ENCODE measurements at places on chromosomes 7 and 10.

DNA sequence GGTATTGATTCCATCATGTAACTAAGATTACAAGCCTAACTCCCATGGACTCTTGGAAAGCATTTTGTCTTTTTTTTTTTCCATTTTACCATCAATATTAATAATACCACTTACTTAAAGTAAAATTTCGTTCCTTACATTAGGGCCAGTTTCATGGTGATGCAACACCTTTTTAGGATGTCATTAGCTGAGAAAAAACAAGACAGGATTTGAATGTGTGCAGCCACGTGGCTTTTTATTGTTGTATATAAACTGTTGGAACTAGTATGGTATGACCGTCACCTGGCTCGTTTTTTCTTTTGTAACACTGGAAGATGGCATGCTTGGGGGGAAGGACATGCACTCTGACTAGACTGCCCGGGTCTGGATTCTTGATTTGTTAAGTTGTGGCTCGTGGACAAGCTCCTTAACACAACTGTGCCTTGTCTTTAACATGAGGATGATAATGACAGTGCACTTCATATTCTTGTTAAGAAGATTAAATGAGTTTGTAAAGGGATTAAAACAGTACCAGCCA, 42.1 kb downstream of the ARHGAP21 start:
- ATAC-seq, result no peak

- no peak for ATAC-seq
Measured at GRCh38 chr7:100380196-100380595, 6.9 kb downstream of the PILRA start.

GRCh38 chr7:156001496-156002260, 189.4 kb upstream of the SHH start:
- no peak for ATAC-seq

GRCh38 chr10:130459851-130460490, 323.8 kb downstream of the GLRX3 start:
- ATAC-seq, result no peak

GRCh38 chr10:97640868-97641811, 669 bp downstream of the PI4K2A start:
- peak; percentile 20 for ATAC-seq

DNA sequence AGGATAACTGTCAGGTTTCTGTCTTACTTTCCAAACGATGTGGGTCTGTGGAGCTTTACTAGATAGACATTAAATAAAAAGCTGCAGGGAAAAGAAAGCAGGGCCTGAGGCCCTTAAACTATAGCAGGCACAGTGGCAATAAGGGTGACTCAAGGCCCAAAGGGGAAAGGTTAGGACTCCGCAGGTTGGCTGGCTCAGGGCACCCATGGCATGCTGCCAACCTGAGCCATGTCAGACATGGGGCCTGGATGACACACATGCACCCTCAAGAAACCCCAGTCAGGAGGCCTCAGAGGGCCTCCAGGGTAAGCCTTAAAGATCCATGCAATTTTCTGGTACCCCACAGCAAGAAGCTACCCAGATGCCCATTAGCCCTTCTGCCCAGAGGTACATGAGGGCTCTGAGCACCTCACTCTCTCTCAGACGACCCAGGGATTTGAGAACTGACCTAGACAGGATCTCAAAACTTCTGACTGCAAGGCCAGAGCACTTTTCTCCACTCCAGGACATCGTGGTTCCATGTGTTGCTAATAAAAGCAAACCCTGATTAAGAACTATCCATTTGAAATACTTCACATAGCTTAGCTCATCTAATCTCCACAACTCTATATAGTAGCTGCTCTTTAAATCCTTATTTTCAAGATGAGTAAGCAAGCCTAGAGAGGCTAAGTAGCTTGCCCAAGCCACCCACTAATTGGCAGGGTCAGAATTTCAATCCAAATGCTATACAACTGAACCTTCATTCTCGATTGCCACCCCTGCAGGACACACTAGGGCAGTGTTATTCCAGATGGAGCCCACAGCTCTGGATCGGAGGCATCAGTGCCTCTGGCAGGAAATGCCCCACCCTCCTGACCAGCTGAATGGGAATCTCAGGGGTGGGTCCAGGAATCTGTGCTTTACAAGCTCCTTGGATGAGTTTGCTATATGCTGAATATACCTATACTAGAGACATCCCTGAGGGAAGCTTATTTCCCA, 132.5 kb upstream of the EFCAB10 start:
- ATAC-seq, result peak; percentile 30

DNA sequence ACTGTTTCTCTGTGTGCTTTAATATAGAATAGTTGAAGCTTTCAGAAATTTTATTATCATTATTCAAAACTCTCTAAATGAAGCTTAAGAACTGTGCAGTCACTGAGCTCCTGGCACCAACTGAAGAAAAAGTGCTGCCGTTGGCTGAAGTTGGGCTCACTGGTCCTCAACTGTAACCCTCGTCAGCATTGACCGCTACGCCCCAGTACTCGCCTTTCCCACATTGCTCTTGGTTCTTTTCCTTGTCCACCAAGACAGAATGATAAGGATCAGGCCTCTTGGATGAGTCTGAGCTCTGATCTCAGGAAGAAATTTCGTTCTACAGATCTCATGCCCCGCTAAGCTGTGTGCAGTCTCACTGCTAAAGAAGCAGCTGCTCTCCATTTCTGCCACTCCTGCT, 7.9 kb upstream of the TAF3 start:
- no peak for ATAC-seq

GRCh38 chr10:86244297-86245014, 122.1 kb downstream of the GRID1 start:
- ATAC-seq, result no peak

DNA sequence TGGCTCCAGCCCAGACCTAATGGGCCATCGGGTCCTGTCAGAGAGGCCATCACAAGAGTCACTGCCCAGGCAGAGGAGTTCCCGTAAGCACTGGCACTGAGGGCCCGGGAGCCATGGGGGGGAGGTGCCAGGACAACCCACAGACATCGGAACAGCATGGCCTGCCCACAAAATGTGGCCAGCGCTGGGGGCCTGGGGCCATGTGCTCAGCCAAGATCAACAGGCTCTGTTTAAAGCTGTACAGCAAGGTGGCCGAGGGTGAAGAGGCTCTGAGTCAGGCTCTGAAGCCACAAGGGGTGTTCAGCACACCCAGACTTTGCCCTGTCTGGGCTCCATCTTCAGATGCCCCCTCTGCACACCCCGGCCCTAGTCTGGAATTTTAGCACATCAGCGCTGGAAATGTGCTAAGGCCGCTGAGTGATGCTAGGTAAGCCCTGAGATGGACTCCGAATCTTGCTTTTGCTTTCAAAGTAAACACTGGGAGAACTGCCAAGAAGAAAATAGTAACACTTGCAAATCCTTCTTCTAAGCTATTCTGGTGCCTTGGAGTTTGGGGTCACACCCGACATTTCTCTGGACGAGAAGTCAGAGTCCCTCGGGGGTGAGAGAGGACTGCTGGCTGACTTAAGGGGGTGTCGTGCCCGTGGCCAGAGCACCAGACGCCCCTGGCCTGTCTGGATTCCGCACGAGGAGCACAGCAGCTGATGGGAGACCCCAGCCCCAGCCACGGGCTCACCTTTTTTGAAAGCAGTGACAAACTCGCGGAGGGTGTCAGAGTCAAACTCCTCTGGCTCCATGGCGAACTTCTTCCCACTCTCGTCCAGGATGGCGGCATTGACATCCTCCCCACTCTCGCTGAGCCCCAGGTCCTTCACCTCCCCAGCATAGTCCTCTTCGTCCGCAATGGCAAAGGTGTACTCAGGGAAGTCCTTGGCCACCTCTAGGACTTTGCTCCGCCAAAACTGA, 23.6 kb downstream of the PDIA4 start:
- ATAC-seq, result no peak

GRCh38 chr10:28089467-28089866, 90.6 kb upstream of the ODAD2 start:
- peak; percentile 19 for ATAC-seq

DNA sequence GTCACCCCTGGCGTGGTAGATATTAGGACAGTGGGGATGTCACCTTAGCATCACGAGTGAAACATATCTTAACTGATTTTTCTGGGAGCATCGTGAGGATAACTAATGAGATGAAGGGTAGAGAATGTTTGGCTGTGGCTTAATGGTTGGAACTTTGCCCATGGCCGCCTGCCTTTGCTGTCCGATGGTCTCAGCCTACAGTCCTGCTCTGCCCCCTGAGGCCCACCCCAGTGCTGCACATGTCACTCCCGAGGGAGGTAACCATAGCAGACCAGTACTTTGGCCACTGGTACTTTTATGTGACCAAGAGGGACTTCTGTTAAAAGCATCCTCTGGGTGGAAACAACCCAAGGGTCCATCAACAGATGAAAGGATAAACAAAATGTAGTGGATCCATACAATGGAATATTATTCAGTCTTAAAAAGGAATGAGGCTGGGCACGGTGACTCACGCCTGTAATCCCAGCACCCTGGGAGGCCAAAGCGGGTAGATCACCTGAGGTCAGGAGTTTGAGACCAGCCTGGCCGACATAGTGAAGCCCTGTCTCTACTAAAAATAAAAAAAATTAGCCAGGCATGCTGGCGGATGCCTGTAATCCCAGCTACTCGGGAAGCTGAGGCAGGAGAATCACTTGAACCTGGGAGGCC, 58.4 kb downstream of the TACR2 start:
- ATAC-seq, result no peak

GRCh38 chr7:5656233-5656632, 125.2 kb downstream of the RNF216 start:
- no peak for ATAC-seq

- ATAC-seq, result no peak
Measured at GRCh38 chr10:101164020-101164419, 32.9 kb downstream of the TLX1 start.

- ATAC-seq, result no peak
Measured at GRCh38 chr10:131162866-131163843, 148.4 kb downstream of the TCERG1L start.

DNA sequence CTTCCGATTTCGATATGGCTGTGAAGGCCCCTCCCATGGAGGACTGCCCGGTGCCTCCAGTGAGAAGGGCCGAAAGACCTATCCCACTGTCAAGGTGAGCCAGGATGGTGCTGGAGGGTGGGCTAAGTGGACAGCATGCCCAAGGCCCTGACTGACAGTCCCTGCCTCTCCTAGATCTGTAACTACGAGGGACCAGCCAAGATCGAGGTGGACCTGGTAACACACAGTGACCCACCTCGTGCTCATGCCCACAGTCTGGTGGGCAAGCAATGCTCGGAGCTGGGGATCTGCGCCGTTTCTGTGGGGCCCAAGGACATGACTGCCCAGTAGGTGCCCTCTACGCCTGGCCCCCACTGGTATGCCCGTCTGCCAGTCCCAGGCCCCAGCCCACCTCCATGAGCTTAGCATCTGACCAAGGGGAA, 1.2 kb downstream of the NFKB2 start:
- ATAC-seq, result no peak

DNA sequence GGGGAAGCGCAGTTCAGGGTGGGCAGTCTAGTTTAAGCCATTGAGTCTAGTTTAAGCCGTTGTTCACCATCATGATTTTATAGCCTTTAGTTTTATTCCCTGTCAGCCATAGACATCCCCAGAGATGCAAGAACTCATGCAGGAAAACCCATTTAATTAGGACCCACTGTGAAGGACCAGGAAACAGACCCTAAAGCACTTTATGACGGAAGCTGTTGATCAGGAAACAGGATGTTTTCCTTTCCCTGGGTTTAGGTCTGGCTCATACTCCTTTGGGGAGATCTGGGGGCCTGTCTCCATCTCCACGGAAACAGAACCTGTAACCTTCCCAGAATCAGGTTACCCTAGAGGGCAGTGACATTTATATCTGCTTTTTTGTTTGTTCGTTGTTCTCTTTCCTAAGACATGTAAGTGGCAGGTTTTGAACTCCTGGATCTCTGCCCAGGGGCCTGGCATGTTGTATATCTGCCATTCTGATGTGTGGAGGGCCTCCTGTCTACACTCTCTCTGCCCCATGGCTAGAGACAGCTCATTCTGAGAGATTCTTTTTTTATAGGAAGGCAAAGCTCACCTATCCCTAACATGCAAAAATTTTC, 657.2 kb upstream of the GALNT17 start:
- no peak for ATAC-seq

DNA sequence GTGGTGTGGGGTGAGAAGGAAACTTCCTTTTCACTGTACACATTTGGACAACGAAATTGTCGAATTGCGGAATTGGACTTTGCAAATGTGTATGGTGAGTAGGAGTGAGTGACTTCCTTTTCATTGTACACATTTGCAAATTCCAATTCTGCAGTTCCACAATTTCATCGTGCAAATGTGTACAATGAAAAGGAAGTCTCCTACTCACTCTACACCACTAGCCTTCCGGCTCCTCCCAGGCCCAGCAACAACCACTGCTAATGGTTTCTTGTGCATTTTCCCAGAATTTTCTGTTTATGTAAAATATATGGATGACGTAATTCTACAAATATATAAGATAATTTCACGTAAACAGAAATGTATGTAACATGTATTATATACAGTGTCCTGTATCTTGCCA, 118.5 kb downstream of the ARL4A start:
- no peak for ATAC-seq

DNA sequence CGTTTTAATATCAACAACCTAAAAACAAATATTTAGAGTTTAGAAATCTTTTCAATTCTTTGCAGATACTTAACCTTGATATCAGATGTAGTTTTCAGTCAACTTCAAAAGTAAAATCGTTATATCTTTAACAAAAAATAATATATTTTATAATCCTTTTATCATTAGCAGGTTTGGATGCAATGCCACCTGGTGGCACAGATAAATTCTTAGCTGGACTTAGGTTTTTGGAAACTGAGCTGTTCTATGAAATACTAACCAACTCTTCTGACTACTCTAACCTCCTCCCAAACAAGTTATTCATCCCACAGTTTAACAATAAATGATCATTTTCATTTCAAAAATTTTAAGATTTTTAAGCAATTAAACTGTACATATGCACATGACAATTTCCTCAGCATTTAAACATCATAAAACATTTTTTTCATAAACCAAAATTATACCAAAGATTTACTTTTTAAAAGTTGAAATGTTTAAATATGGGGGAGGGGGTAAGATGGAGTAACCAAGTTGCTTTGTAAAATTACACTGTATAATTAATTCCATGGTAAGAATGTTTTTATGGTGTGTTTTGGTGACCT, 56.9 kb downstream of the HIBADH start:
- ATAC-seq, result no peak

DNA sequence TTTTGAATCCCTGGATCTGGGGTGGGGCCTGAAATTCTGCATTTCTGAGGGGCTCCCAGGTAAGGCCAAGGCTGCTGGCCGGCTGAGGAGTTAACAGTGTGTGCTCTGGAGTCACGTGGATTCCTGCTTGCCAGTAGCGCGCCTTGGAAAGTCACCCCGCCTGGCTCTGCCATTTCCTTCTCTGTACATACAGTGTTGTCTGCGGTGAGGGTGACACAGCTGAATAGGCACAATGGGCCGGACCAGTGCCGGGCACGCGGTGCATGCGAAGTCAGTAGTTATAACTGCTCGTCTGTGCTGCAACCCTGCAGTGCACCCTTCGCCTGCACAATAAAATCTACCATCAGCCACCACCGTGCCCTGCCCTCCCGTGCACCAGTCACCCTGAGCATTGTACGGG, 68.0 kb upstream of the EEPD1 start:
- no peak for ATAC-seq

Measured in activated T-helper 17 cell treated with anti-CD3 and anti-CD28 coated beads, Interleukin-2, amount 50 U/mL, for 72 hours (primary cell).